Activated T-helper 1 cell treated with anti-CD3 and anti-CD28 coated beads, Interleukin-12 subunit alpha, Interleukin-12 subunit beta, Interleukin-2, Interleukin-4 antibody, amounts not matched to agents 30 ng/mL and 10 ng/mL and 1 ng/mL, durations not matched to agents 14 hours and 24 hours and 36 hours (primary cell): ENCODE measurements at places on chromosomes 7 and 10. TPM values are rescaled to one million over a fixed set of nuclear protein-coding genes. Genes with fewer than 3 reads are reported as not detected.

DNA sequence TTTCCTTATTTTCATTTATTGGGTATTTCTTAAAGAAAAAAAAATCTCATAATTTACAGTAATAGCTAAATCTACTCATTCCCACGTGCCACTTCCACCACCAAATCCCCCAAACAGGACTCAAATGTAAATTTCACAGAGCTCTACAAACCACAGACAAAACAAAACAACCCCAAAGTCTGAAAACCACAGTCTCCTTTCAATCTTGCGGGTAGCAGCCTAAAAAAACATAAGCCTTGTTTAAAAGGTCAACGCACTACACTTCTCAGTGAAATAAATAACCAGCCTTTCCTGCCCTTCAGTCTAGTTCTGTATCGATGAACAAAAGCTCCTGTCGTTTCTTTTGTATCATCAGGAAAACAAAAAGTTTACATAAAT lies 121.8 kb upstream of the AFAP1L2 start:
- DNase-seq: peak; percentile 42

DNA sequence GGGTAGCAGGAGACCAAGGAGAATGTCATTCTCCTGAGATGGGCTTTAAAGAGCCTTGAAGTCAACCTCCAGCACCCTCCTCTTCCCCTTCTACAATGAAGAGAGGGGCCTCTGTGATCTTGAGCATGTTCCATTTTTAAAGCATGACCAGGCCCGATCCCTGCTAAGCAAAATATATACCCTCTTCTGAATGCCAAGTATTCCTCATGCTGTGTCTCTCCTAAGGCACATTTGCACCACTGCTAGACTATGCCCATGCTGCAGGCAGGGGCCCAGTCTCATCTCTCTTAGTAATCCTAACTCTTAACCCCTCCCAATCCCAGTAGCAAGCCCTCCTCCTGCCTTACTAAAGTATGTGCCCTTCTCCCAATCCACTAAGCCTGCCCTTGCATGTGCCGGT lies 18.4 kb downstream of the SORBS1 start:
- DNase-seq: no peak

SPRN gene
- not detected in 2 replicates for total RNA-seq

DNA sequence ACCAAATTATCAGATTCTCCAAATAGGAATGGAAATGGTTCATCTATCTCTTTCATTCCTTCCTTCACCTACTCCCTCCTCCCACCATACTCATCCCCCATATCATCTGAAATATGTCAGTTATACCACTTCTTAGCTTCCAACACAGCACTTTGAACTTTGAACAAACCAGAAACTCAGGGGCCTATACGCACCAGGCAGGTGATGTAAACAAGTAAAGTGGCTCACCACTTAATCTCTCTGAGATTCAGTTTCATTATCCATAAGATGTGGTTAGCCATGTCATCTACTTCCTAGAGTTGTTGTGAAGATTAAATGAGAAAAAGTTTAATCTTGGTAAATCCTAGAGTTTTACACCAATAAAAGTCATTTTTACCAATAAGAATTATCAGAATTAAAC lies 65.9 kb upstream of the LRRN3 start:
- peak; percentile 59 for DNase-seq

SFRP5 gene
- not detected in 2 replicates for total RNA-seq

DNA sequence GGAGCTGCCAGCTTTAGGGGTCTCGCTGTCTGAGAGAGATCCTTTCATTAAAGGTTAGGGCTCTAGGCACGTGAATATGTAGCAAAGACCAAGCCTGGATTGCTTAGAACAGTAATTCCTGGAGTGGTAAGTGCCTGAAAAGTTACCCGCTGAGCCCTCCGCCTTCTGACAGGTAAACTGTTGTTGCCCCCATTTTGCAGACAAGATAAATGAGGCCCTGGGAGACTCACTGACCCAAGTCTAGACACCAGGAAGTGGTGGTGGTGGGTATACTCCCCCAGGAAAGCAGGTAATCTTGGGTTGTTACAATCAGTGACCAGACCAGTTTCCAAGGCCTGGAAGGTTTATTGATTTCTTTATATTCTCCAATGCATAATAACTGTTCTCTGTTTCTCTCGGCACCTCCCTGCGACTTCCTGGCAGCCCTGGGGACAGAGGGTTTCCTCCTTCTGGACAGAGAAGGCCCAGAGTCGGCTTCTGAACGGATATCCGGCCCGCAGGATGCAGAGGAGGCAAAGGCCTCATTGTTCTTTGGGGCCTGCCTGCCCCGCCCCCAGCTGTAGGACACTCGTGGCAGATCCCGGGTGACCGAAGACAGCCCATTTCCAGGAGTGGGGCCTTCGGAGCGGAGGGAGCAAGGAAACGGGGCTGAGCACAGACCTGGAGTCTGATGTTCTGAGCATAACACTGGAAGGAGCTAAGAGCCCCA lies 1.3 kb upstream of the GRK5 start:
- DNase-seq: peak; percentile 56
